ENCODE measurements at places on chromosomes 3 and 15. TPM values are rescaled to one million over a fixed set of nuclear protein-coding genes. Genes with fewer than 3 reads are reported as not detected.

GOLGA6B gene
- not detected for total RNA-seq

GOLGA8O gene
- total RNA-seq, result not detected

- DNase-seq, result peak; percentile 54
Observed at GRCh38 chr15:90594301-90594738, 64.6 kb downstream of the CRTC3 start.

DNA sequence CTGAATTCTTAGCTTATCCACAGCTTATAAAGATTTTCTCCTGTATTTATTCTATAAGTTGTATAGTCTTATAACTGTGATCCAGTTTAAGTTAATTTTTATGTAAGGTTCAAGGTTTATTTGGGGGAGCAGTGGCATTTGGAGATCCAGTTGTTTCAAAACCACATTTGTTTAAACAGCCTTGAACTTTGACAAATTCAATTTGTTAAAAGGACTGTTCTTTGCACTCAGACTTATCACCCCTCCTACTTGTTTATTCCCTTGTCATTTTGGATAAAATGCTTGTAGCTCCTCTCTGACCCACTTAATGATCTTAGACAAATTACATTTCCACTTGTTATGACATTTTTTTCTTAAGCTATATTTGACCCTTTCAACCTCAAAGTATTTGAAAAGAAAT is 327.8 kb downstream of the DOCK3 start:
- DNase-seq, result no peak

DNA sequence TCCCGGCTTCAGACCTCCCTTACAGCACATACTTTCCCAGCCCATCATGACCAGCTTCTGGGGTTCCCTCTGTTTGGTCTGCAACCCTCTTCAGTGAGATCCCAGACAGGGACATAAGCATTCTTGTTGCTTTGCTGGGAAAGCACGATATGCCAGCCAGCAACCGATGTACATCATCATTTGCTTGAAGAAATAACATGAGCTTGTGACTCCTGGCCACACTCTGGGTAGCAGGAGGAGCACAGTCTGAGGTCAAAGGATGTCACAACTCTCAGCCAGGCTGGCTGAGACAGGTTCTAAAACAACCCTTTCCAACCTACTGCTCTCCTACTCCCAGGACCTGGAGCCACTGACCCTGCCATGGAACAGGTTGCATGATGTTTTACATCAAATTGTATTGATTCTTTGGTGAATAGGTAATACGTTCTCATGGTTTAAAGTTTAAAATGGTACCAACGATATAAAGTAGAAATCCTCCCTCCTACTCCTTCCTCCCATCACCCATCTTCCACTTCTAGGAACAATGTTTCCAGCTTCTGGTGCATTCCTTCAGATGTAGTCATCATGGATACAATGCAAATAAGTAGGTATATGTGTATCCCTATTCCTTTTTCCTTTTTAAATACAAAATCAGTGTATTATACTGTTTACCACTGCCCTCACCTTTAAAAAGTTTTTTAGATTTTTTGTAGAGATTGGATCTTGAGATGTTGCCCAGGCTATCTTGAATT is 190.3 kb downstream of the OPA1 start:
- DNase-seq, result no peak

- no peak for DNase-seq
Observed at GRCh38 chr3:13626396-13626795, 77.5 kb downstream of the FBLN2 start.

- DNase-seq, result no peak
Observed at GRCh38 chr3:35484929-35485530, 154.3 kb upstream of the ARPP21 start.
